ENCODE measurements at places on chromosomes 1 and 21.

DNA sequence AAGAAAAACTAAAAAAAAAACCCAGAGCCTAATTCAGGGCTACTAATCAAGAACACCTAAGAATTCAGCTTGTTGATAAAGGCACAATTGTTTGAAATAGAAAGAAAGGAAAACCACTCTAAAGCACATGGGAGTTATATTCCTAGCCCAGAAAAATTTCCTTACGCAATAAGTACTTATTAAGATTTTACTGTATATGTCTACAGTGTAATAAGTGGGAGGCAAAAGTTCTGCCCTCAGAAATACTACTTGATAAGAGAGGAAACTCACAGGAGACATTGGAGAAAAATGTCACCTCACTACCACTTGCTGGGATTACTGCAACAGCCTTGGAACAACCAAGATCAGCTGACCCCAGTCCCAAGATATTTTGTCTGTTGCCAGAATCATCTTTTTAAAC, 66.1 kb downstream of the IARS2 start:
- DNase-seq, result no peak

- no peak for DNase-seq
Measured at GRCh38 chr21:37372951-37373350, 6.4 kb downstream of the DYRK1A start.

- no peak for DNase-seq
Measured at GRCh38 chr1:214228976-214229375, 52.0 kb upstream of the SMYD2 start.

GRCh38 chr1:164930241-164930640, 371.3 kb downstream of the PBX1 start:
- no peak for DNase-seq

- DNase-seq, result no peak
Measured at GRCh38 chr21:38474796-38475195, 23.5 kb downstream of the ERG start.

- no peak for DNase-seq
Measured at GRCh38 chr1:110288111-110288510, 51.1 kb upstream of the RBM15 start.

GRCh38 chr1:83033682-83034081, 965.2 kb downstream of the TTLL7 start:
- DNase-seq, result no peak

DNA sequence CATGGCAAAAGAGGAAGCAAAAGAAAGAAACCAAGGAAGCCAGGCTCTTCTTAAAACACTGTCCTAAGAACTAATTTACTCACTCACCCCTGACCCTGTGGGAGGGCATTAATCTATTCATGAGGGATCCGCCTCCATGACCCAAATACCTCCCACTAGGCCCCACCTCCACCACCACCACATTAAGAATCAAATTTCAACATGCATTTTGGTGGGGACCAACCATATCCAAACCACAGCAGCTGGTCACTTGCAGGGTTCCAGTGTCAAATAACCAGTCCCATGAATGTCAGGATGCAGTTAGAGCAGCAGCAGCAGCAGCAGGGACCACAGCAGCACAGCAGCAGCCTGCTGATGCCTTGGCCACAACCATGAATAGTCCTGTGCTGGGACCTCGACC, 83.8 kb downstream of the ZC3H11B start:
- no peak for DNase-seq

DNA sequence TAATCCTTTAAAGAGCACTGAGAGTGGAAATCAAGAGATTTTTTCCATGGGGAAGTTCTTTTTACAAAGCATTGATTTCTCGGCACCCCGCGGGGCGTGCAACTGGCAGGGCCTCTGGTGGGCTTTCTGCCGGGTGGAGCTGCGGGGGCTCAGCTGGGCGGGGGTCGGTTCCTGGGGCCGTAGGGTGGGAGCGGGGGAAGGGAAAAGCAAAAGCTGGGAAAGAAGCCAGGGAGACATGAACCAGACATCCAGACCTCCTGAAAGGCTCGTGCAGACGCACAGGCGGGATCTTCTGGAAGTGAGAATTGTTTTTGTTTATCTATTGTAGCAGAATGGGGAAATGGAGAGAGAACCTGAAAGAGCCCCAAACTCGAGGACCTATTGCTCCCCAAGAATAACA, 235.2 kb downstream of the FAM72C start:
- no peak for DNase-seq
